ENCODE measurements at places on chromosomes 7 and 10.

DNA sequence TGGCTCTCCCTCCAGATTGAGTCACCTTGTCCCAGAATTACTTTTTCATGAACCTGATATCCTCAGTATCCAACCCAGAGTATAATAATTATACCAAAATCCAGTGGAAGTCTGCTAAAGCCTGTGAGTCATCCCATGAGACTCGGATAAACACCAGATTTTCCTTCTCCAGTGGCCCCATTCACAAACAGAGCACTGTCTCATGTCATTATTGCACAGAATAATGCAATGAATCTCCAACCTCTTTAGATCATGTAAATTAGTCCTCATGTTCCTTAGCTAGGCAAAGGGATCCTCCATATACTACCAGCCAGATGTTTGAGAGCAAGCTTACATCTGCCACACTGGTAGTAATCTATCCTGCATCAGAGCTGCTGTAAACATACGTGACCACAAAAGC is 89.0 kb downstream of the AMPH start:
- DNase-seq, result no peak

GRCh38 chr7:137544453-137545058 is 201.0 kb upstream of the PTN start:
- DNase-seq, result no peak

DNA sequence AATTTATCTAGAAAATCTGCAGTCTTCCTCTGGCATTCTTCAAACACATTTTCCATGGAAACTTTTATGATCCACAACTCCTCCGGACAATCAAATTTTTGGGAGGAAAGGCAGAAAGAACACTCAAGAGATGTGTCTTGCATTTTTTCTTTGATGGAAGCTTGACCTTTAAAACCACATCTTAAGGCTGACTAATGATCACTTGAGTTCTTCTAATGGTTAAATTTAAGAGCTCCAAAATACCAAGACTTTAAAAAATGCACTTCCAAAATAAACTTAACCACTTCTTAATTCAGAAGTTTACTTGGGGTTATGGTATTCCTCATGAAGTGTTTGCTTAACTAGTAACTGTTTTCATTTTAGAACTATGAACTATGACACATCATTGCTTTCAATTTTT is 43.3 kb downstream of the ETV1 start:
- DNase-seq, result no peak

DNA sequence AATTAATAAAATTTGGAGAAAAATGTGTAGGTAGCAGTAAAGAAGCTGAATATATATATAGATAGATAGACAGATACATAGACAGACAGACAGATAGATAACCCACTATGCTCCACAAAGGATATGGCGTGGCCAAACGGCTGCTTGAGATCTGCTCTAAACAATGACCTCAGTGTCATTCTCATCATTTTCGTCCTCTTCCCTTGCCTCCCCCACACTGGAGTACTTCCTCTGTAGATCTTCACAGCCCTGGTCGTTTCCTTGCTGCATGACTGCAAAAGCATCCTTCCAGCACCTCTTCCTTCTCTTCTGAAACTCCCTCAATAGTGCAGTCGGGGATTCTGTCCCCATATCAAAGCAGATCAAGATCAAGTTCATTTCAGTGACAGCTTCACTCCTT is 35.6 kb upstream of the ATP6V0A4 start:
- DNase-seq, result no peak

GRCh38 chr7:159141167-159141566 is 3.5 kb downstream of the VIPR2 start:
- DNase-seq, result no peak

- peak; percentile 60 for DNase-seq
Observed at GRCh38 chr7:3092468-3092867, 48.8 kb upstream of the CARD11 start.

DNA sequence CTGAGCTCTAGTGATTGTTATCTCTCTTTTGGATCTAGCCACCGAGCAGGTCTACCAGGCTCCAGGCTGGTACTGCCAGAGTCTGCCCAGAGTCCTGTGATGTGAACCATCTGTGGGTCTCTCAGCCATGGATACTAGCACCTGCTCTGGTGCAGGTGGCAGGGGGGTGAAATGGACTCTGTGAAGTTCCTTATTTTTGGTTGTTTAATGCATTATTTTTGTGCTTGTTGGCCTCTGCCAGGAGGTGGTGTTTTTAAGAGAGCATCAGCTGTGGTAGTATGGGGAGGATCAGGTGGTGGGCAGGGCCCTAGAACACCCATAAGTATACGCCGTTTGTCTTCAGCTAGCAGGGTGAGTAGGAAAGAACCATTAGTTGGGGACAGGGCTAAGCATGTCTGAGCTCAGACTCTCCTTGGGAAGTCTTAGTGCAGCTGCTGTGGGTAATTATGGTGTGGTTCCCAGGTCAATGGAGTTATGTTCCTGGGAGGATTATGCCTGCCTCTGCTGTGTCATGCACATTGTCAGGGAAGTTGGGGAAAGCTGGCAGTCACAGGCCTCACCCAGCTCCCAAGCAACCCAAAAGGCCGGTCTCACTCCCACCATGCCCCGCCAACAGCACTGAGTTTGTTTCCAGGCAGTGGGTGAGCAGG is 81.8 kb downstream of the NPSR1 start:
- no peak for DNase-seq

DNA sequence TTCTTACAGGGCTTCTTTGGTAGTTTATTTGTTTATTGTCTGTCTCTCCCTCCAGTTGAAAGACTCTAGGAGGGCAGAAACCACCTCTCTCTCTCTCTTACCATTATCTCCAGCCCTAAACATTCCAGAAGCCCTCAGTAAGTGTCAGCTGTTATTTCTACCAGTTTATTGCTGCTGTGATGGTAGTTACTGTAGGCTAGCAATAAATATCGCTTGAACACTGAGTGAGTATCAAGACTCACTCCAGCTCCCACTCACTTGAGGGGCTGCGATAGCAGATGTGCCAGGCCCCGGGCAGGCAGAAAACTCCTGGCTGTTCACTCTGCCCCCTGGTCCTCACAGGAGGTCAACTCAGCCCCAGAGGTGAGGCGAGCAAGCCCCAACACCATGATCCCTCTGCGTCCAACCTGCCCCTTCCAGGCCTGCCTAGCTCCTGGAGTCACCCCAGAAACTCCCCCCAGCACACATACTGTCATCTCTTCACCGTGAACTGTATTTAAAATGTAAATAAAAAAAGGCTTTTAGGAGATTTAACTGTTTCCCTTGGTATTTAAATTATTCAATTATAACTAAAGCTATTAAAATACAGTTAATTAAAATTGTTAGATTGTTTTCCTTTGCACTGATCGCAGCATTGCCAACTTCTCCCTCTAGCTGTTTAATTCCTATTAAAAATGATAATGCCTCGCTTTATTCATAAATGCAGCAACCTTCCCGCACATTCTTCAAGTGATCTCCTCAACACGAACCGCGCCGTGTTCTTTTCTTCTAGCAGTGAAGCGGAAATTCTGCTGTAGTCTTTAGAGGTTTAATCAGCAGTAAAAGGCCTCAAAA is 321.1 kb upstream of the ZMIZ1 start:
- no peak for DNase-seq

DNA sequence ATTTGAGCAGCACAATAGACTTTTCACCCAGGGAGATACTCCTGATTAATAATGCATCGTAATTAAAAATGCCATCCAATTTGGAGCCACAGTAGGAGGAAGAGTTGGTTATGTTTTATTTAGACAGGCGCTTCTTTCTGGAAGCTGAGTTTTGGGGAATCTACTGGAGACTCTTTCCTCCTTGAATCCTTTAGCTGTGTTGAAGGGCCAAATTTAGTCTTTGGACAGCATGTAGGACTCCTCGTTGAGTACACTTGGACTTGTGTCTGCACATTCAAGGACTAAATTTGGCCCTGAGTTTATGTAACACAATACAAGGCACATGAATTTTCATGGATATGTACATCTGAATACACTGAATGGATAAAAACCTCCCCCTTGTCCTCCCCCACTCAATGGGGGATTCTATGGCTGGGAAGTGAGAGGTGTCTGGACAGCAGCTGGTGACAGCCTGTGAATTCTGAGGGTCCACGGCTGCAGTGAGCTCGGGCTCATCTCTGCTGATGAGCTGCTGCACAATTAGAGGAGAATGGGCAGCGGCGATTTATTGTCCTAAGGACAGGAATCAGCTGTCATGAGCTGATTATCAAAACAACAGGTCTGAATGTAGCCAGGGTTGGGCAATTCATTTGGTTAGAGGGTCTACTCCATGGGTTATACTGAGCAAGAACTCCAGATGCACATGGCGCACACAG is 95.2 kb downstream of the PRTFDC1 start:
- DNase-seq, result no peak

- no peak for DNase-seq
Observed at GRCh38 chr10:94428766-94429707, 26.7 kb downstream of the TBC1D12 start.

DNA sequence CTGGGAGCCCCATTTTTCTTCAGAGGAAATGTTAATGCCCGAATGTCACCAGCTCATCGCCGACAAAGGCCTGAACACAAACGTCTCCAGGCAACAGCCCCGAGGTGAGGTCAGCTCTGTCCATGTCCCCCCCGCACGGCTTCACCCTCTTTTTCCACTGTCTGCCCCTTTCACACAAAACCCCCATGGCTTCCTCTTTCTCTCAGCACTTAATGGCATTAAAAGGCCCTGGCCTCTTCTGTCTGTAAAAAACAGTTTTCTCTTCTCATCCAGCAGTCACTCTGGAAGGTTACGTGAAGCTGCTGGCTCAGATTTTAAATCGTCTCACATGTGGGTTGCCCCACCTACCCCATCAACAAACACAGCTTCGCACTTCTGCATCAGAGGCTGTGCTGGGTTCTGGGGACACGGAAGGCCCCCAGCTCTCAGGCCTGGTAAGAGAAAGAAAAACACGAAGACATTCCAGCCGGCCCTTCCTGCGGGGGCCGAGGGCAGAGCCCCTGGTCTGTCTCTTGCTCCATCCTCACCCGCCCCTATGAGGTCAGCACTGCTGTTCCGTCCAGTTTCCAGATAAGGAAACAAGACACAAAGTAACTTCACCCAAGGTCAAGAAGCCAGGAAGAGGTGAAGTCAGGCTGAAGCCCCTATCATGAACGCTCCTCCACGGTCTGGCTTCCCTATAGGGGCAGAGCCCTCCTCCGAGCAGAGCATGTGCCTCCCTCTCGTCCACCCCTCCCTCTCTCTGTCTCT is 91.1 kb upstream of the PDGFA start:
- DNase-seq, result no peak

- DNase-seq, result no peak
Observed at GRCh38 chr10:110818311-110819256, 53.1 kb upstream of the PDCD4 start.

GRCh38 chr7:148719753-148720152 is 21.1 kb downstream of the CUL1 start:
- no peak for DNase-seq

GRCh38 chr7:1623810-1624209 is 46.3 kb upstream of the ELFN1 start:
- DNase-seq, result no peak

- DNase-seq, result no peak
Observed at GRCh38 chr7:24341691-24342413, 57.9 kb downstream of the NPY start.

DNA sequence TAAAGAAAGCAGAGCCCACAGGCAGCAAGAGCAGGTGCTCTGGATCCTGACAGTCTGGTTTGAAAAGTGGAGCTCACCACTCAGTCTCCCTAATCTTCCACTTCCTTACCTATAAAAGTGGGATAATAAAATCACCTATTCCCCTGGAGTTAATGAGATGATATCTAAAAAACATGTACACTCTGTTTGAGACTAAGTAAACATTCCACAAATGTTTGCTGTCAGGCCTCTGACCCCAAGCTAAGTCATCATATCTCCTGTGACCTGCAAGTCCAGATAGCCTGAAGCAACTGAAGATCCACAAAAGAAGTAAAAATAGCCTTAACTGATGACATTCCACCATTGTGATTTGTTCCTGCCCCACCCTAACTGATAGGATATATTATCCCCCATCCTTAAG is 1324.5 kb downstream of the XPNPEP1 start:
- no peak for DNase-seq

DNA sequence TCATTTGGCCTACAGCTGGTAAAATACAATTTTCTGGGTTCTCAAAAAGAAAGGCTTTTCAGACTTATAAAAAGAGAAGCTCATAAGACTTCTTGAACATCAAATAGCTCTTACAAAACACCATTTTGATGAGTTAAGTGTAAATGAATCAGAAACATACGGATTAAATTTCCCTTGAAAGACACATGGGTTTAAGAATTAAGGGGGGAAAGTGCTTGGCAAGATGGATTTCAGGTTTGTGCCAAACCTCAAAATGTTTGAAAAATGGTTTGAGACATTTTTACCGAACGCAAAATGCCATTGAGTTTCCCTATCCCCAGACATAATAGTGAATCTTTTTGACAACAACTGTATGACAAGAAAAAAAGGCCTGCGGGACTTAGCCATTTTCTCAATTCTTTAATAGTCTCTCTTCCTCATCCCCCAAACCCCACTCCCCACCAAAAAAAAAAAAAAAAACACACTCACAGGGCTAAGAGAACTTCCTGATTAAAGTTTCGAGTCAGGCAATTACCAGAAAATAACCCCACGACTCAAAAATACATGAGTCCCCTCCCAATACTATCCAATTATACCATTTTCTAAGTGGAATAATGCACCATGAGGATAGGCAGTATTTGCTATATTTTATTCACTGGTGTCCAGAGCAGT is 260.1 kb downstream of the TRIL start:
- DNase-seq, result no peak

GRCh38 chr7:106100863-106101629 is 11.1 kb downstream of the SYPL1 start:
- DNase-seq, result no peak

DNA sequence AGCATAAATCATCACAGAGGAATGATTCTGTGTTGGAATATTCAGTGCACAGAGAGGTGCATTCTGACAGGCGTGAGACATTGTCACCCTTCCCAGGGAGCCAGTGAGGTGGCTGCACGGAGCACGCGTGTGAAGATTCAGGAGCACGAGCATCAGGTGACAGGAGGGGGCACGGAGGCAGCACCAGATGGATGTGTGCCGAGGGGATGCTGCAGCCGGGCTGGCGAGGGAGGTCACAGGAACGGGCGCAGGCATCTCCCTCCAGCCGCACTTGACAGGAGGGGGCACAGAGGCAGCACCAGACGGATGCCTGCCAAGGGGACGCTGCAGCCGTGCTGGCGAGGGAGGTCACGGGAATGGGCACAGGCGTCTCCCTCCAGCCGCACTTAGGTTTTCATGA is 66.5 kb downstream of the DIP2C start:
- DNase-seq, result no peak

DNA sequence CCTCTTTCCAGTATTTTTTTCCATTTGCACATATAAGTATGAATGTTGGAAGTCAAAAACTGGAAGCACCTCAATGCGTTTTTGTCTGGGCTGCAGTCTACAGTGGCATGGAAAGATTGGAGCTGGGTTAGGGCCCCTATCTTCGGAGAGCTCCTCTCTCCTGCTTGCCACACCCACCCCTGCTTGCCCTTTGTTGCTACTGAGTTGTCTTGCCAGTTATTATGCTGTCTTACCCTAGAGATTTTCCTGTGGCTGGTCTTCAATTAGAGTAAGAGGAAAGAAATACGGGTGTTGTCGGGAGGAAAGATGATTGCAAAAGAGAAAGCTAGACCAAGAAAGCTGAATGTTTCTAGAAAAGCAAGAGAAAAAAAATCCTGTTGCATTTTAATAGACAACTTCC is 228.9 kb upstream of the CELF2 start:
- no peak for DNase-seq

Data from activated CD4-positive, alpha-beta T cell treated with anti-CD3 and anti-CD28 coated beads, Interleukin-2, amount 50 U/mL, for 1 hour (primary cell).